ENCODE measurements at places on chromosomes 5 and 9.

DNA sequence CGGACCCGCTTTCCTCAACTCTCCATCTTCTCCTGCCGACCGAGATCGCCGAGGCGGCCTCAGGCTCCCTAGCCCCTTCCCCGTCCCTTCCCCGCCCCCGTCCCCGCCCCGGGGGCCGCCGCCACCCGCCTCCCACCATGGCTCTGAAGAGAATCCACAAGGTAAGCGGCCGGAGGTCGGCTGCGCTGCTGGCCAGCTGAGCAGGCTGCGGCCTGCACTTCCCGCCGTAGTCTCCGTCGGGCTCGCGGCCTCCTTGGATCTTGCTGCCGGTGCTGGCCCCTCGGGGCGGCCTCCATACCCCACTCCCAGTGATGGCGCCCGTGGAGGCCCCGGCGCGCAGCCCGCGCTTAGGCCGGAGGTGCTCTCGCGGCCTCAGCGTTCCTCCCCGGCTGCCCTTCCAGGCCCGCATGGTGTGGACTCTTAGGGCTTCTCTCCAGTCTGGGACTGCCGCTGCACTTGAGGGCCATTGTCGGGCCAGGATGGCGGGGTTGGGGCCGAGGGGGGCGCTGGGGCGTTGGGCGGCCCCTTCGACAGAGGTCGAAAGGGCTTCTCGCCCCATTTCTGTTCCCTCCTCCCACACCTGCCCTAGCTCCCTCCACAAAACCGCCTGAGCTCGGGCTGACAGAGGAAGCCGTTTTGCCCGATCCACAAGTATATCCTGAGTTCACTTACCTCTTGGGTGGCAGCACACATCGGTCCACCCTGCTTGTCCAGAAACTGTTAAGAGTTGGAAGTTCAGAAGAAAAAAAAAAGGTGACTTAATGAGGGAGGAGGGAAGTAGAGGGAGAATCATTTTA lies 714 bp downstream of the UBE2D2 start:
- DNase-seq: peak; percentile 53
- no peaks in the 10 kb centered on the region for H3K27me3 ChIP-seq
- peaks cover 22% of the 10 kb centered on the region for H3K36me3 ChIP-seq
- peaks cover 53% of the 10 kb centered on the region for H3K4me1 ChIP-seq
- H3K4me3 ChIP-seq: peak overlapping the region; percentile 53
- peak overlapping the region; percentile 92 for H3K27ac ChIP-seq

DNA sequence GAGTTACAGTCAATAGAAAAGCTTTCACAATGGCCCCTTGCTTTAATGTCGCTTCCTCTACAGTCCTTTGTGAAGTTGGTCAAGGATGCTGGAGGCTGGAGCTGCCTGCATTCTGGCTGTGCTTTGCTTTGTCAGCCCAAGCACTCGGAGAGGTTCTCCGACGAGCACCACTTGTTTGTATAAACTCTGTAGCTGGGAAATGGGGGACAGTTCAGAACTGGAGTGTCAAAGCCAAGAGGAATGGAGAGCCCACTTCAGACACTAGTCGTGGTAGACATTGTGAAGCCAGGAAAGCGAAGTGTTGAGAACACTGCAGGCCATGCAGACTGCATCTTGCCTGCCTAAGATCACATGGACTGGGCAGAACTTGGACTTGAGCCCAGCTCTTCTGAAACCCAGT lies 330.3 kb downstream of the GADD45G start:
- no peak overlapping the region for H3K4me3 ChIP-seq
- no peak for DNase-seq
- no peaks in the 10 kb centered on the region for H3K36me3 ChIP-seq

DNA sequence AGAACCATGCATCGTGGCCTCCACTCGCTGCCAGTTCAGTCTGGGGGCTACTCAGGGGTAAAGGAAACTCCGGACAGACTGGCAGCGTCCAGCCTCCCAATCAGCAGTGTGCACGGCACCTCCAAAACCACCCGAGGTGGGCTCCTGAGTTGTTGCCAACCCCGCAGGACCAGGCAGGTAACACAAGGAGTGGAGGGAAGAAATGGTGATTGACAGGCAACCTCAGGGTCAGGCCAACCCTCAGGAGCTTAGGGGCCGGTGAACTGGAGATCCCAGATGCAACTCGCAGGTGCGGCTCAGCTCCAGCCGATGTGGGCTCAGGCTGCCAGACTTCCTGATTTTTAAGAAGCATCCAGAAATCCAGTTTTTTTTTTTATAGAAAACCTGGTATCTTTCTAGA lies 37.3 kb upstream of the AKNA start:
- H3K27ac ChIP-seq: no peak overlapping the region
- no peaks in the 10 kb centered on the region for H3K4me1 ChIP-seq
- no peaks in the 10 kb centered on the region for H3K36me3 ChIP-seq
- no peak overlapping the region for H3K4me3 ChIP-seq
- DNase-seq: no peak

DNA sequence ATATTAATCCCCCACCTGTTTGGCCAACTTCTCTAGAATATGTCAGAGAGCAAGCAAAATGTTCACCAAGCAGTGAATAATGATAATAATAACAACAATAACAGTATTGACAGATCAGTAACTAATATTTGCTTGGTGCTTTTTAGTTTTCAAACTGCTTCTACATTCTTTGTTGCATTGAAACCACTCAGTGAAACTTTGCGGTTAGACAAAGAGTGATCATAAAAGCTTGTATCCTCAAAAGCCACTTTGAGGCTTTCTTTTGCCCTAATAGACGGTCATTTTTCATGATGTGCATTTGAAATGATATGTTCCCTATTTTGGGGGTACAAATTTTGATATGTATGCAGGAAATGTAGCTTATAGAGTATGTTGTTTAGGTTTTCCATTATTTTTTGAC lies 43.6 kb upstream of the PTGS1 start:
- peaks cover 26% of the 10 kb centered on the region for H3K36me3 ChIP-seq
- no peaks in the 10 kb centered on the region for H3K4me1 ChIP-seq
- no peak for DNase-seq
- H3K27ac ChIP-seq: no peak overlapping the region
- H3K4me3 ChIP-seq: no peak overlapping the region
- no peaks in the 10 kb centered on the region for H3K27me3 ChIP-seq

GRCh38 chr9:123620239-123620638 lies 264.2 kb downstream of the CRB2 start:
- H3K27ac ChIP-seq: no peak overlapping the region
- no peak for DNase-seq
- no peaks in the 10 kb centered on the region for H3K36me3 ChIP-seq
- H3K4me3 ChIP-seq: no peak overlapping the region
- no peaks in the 10 kb centered on the region for H3K27me3 ChIP-seq
- no peaks in the 10 kb centered on the region for H3K4me1 ChIP-seq

DNA sequence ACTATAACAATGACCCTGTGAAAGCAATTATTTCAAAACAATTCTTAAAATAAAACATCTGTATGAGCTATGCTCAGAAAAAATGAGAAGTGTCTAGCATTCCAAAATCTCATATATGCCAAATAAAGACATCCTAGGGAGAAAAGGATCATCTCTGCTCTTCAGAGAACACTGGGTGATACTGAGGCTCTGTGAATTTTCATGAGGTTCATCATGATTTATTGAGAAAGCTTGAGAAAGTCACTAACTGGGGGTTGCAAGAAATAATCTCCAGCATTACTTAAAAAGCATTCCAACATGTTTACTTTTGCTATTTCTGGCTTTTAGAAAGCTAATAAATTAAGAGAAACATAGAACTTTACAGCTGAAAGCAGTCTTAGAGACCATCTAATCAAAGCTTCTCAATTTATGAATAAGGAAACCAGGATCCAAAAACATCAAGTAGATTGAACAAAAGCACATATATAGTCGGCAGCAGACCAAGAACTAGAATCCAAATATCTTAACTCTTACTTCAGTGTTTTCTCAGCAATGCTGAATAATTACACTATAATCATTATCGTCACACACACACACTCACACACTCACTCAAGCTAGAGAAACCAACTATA lies 372.8 kb downstream of the NR2F1-AS1 start:
- H3K27me3 ChIP-seq: no peaks in the 10 kb centered on the region
- no peaks in the 10 kb centered on the region for H3K36me3 ChIP-seq
- no peak for DNase-seq
- no peaks in the 10 kb centered on the region for H3K4me1 ChIP-seq
- H3K4me3 ChIP-seq: no peak overlapping the region

GRCh38 chr5:109316634-109317033 lies 93.1 kb downstream of the PJA2 start:
- H3K27ac ChIP-seq: no peak overlapping the region
- no peaks in the 10 kb centered on the region for H3K27me3 ChIP-seq
- no peak for DNase-seq
- no peak overlapping the region for H3K4me3 ChIP-seq
- no peaks in the 10 kb centered on the region for H3K4me1 ChIP-seq

- no peaks in the 10 kb centered on the region for H3K27me3 ChIP-seq
- no peak overlapping the region for H3K4me3 ChIP-seq
- H3K4me1 ChIP-seq: peaks cover 11% of the 10 kb centered on the region
- no peak overlapping the region for H3K27ac ChIP-seq
- H3K36me3 ChIP-seq: no peaks in the 10 kb centered on the region
These were observed 233.6 kb upstream of the EDIL3 start for GRCh38 chr5:84618262-84618661.

DNA sequence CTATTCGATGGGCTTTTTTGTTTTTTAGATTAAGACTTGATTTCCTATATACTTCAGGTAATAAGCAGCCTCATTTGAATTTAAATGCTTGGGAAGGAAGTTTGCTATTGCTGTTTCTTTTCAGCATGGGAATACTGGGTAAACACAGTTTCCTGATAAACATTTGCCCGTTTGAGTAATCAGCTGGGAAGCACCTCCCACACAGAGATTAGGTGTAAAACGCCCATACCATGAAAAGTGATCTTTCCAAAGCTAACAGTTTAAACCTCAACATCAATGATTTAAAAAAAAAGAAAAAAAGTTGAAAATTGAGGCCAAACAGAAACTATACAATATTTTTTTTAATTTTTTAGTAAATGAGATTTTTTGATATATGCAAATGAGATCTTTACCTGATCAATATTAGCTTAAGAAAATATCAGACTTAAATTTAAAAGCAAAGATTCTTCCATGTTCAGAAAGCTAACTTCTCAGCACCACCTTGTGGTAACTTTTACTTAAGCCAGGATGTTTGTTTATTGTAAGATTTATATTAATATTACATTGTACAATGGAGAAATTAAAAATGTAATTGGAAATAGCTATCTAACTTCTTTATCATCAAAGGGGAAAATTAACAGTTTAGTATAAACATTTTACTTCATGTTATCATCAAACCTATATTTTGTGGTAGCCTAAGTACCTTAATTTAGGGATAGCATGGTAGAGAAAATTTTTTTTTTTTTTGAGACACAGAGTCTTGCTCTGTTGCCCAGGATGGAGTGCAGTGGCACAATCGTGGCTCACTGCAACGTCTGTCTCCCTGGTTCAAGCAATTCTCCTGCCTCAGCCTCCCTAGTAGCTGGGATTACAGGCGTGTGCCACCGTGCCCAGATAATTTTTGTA lies 39.8 kb downstream of the F2RL2 start:
- DNase-seq: no peak
- no peaks in the 10 kb centered on the region for H3K4me1 ChIP-seq
- no peaks in the 10 kb centered on the region for H3K27me3 ChIP-seq

DNA sequence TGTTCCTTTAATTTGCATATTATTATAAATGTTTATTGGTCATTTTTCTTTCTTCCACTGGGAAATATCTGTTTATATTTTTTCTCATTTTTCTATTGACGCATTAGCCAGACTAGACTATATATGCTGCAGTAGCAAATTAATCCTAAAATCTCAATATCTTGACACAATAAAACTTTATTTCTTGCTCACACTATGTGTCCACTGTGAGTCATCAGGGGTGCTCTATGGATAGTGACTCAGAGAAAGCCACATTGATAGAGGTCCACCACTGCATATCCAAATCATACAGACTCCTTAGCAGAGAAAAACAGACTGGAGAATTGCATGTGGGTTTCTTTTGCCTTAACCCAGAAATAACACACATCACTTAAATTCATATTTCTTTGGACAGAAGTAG lies 20.8 kb downstream of the OR1L3 start:
- no peak overlapping the region for H3K4me3 ChIP-seq
- no peak overlapping the region for H3K27ac ChIP-seq
- DNase-seq: no peak
- no peaks in the 10 kb centered on the region for H3K4me1 ChIP-seq
- no peaks in the 10 kb centered on the region for H3K27me3 ChIP-seq
- H3K36me3 ChIP-seq: no peaks in the 10 kb centered on the region

GRCh38 chr5:7897014-7897600 lies 28.2 kb downstream of the MTRR start:
- H3K4me3 ChIP-seq: no peak overlapping the region
- peaks cover 92% of the 10 kb centered on the region for H3K36me3 ChIP-seq
- H3K27ac ChIP-seq: no peak overlapping the region
- H3K4me1 ChIP-seq: no peaks in the 10 kb centered on the region
- DNase-seq: peak; percentile 28

DNA sequence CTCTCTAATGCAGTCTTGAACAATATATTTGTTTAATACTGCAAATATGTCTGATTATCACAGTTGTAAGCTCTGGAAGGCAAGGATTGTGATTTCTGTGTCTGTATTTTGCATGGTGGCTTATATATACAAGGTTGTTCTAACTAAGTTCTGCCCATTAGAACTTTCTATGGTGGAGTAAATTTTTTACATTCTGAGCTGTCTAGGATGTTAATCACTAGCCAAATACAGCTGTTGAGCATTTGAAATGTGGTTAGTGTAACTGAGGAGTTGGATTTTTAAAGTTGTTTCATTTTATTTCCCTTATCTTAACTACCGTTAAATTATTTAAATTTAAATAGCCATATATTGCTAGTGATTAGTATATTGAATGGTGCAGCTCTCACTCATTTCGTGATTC lies 64.3 kb upstream of the DMRTA1 start:
- no peak overlapping the region for H3K27ac ChIP-seq
- no peak for DNase-seq
- no peaks in the 10 kb centered on the region for H3K27me3 ChIP-seq

DNA sequence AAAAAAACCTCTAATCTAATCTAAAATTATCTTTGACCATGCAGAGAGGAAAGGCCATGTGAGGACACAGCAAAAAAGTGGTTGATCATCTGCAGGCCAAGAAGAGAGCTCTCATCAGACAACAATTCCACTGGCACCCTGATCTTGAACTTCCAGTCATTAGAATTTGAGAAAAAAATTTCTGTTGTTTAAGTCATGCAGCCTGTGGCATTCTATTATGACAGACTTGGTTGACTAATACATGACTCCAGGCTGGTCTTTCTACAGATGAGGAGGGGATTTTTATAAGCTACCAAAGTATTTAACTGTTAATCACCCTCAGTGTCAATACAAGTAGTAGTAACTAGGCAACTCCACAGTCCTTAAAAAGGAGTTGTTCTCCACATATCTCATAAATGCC lies 358.5 kb upstream of the RGMB start:
- H3K27me3 ChIP-seq: no peaks in the 10 kb centered on the region
- no peak overlapping the region for H3K27ac ChIP-seq
- no peak overlapping the region for H3K4me3 ChIP-seq
- H3K36me3 ChIP-seq: no peaks in the 10 kb centered on the region
- H3K4me1 ChIP-seq: no peaks in the 10 kb centered on the region

GRCh38 chr9:89593727-89594427 lies 10.9 kb upstream of the GADD45G start:
- H3K4me3 ChIP-seq: no peak overlapping the region
- H3K36me3 ChIP-seq: no peaks in the 10 kb centered on the region
- peak; percentile 67 for DNase-seq
- H3K27me3 ChIP-seq: peaks cover 5% of the 10 kb centered on the region
- H3K4me1 ChIP-seq: no peaks in the 10 kb centered on the region

- no peak for DNase-seq
- H3K27ac ChIP-seq: no peak overlapping the region
- no peak overlapping the region for H3K4me3 ChIP-seq
- no peaks in the 10 kb centered on the region for H3K27me3 ChIP-seq
These were observed 154.2 kb upstream of the TYRP1 start for GRCh38 chr9:12538842-12539579.

- no peaks in the 10 kb centered on the region for H3K36me3 ChIP-seq
- H3K27ac ChIP-seq: no peak overlapping the region
- no peak overlapping the region for H3K4me3 ChIP-seq
- no peak for DNase-seq
- H3K27me3 ChIP-seq: peaks cover 25% of the 10 kb centered on the region
- H3K4me1 ChIP-seq: no peaks in the 10 kb centered on the region
These were observed 34.4 kb downstream of the ZNF366 start for GRCh38 chr5:72472666-72473422.

Data from DND-41 (cell line).